RWPE1 (cell line): ENCODE measurements at places on chromosomes 13 and 19.

GRCh38 chr13:76852986-76853385 is 33.2 kb downstream of the KCTD12 start:
- peak; percentile 51 for DNase-seq

- no peak for DNase-seq
These were observed 41.0 kb downstream of the RFX2 start for GRCh38 chr19:6069268-6069791.

DNA sequence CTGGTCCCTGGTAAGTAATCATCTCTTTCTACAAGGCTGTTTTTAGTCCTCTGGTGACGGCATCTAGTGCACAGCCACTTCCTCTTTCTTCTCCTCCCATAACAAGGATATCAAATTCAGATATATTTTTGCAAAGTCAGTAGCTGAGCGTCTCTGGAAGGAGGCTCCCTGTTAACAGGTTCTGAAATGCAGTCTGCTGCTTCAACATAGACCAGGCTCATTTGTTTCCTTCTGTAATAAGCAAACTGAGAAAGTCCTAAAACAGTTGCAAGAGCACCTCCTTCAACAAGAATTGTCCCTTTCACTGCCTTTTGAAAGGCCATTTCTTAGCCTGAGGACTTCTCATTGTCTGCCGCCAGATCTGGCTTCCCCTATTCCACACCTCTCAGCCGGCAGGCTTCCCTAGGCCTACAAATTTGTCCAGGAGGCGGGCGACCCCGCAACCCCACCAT is 7.4 kb upstream of the ZSCAN5A start:
- no peak for DNase-seq

GRCh38 chr13:37187105-37187504 is 81.6 kb upstream of the CSNK1A1L start:
- no peak for DNase-seq

- DNase-seq, result no peak
These were observed at the start of gene CYP2F1 for GRCh38 chr19:41114132-41114531. CYP2F1 (plus strand) TSS chr19:41114432; CDS start chr19:41116189, 1,757 bp downstream.

- DNase-seq, result peak; percentile 60
These were observed 24.8 kb upstream of the IGFL4 start for GRCh38 chr19:46065486-46066071.

DNA sequence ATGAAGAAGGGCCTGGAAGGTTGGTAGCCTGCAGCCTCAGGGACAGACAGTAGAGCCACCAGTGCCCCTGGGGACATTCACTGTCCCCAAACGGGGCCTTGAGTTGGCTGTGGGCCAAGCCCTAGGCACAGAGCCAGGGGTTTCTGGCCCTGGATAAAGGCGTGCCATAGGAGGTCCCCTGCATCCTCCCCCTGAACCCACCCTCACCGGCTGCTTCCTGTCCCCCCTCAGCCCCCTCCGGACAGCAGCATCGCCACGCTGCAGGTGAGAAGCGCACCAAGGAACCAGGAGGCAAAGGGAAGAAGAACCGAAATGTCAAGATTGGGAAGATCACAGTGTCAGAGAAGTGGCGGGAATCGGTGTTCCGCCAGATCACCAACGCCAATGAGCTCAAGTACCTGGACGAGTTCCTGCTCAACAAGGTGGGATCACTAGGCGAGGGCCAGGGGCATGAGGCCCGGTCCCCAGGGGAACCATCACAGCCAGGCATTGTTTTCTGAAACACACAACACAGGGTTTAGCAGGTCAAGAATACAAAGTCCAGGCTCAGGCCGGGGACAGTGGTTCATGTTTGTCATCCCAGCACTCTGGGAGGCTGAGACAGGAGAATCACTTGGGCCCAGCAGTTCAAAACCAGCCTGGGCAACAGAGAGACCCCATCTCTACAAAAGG is 14.6 kb upstream of the USE1 start:
- no peak for DNase-seq

GRCh38 chr13:106187501-106188095 is 347.9 kb downstream of the EFNB2 start:
- no peak for DNase-seq

DNA sequence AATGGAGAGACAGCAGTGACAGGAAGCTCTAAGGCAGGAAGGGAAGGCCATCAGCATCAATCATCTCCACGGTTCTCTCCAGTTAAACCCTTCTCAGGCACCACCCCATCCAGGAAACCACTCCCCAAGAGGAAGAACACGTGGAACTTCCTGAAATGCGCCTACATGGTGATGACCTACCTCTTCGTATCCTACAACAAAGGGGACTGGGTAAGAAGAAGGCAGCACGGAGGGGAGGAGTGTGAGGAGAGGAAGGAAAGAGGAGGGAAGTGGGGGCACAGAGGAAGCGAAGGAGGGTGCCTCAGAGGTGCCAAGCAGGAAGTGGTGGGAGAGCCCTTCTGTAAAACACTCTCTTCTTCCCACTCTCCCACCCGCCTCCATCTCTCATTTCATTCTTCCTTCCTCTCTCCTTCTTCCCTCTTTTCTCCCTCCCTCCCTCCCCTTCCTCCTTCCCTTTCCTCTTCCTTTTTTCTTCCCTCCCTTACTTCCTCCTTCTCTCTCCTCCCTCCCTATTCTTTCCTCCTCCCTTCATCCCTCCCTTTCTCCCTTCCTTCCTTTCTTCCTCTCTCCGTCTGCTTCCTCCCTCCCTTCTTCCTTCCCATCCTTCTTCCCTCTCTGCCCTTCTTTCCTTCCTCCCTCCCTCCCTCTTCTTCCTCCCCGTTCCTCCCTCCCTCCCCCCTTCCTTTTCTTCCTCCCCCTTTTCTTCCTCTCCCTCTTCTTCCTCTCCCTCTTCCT is 12.6 kb downstream of the ZSCAN5A start:
- no peak for DNase-seq
